ENCODE measurements at places on chromosomes 1 and 21.

DNA sequence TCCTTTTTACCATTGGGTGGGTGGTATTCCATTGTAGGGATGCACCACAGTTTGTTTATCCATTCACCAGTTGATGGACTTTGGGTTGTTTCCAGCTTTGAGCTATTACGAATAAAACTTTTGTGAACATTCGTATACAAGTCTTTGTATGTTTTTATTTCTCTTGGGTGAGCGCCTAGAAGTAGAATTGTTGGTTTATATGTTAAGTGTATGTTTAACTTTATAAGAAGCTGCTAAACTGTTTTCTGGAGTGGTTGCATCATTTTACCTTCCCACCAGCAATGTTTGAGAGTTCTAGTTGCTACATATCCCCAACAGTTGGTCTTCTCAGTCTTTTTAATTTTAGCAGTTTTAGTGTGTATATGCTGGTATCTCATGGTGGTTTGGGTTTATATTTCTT, 132.5 kb downstream of the PEX14 start:
- DNase-seq = no peak

DNA sequence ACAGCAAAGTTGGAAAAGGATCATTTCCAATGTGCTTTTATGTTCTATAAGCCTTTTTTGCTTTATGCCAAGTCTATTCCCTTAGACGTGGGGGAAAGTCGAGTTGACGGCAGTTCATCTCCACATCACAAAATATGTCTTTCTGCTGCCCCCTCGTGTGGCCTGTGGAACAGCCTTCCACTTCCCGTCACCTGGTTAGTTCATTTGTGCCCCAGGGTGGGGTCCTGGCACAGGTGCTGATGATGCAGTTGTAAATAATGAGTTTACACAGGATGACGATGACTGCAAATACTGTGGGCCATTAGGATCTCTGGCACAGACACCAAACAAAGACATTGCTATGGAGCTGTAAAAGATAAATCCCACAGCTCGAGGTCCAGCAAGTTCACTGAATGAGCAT, 10.0 kb upstream of the OTUD3 start:
- peak; percentile 71 for DNase-seq

DNA sequence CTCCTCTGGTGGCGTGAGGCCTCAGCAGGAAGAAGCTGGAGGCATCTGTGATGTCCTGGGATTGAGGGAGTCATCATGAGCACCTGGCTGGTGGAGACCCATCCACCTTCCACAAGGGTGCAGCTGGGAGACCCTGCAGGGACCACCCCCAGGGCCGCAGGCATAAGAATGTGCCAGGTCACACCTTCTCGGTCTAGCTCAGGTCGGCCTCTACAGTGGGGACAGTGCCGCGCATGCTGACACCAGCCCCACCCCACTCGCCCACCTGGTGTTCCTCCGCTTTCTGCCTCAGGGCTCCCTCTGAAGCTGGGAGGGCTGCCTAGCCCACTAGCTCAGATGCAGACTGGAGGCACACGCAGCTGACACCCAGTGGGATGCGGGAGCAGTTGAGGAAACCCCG, 5.8 kb upstream of the PAQR7 start:
- no peak for DNase-seq

DNA sequence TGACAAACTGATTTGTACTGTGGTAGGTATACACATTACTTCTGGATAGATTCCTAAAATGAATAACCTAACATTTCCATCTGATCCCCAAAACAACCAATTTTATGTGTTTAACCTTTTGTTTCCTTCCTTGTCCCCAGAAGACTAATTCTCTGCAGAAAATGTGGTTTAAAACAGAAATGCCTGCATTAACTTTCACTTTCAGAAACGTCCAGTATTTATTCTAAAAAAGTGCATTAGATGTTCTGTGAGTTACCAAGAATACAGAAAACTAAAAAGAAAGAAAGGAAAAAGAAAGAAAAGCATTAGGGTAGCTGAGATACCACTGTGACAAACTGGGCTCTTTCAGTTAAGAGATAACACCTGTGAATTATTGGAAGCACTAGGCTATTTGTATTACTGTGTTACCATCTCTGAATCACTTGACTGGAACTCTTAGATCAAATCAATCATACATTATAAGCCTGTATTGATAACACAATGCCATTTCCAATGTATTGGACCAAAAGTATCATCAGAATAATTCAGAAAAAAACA, 177.7 kb downstream of the NCAM2 start:
- DNase-seq = no peak

- DNase-seq = no peak
These were observed 131.4 kb upstream of the C21orf91 start for GRCh38 chr21:17950591-17950990.

- DNase-seq = no peak
These were observed 15.0 kb downstream of the QSOX1 start for GRCh38 chr1:180169640-180170195.

- no peak for DNase-seq
These were observed 83.0 kb downstream of the LEPR start for GRCh38 chr1:65503427-65503826.

DNA sequence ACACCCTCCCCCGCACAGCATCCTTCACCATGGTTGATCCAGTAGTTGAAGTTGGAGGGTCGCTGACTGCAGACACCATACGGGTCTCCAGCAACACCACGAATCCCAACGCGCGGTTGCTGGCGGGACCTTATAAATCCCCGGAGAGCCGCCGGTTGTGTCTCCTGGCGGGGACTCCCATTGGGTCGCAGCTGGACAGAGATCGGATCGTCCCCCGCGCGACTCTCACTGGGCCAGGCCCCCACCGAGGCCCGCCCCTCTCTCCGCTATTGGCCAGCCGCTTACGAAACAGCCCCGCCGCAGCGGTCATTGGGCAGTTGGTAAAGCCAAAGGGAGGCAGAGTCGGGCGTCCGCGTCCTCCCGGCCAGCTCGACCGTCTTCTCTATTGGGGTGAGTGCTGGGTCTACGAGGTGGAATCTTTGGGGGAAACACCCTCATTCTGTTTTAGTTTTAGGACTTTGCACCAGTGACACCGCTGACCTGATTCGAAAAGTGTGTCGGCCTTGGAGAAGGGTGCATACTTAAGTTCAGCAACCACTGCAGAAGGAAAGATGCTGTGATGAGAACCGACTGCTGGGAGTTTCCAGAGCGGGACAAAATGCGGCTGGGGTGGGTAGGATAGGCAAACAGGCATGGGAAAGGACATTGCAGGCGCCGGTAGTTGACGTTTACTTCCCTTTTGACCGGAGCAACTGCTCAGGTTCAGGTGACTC, 27.4 kb downstream of the RABIF start:
- DNase-seq = no peak

GRCh38 chr1:30664103-30664755, 59.2 kb downstream of the MATN1 start:
- no peak for DNase-seq
